Stimulated activated CD4-positive, alpha-beta T cell treated with anti-CD3 and anti-CD28 coated beads, Interleukin-12 subunit alpha, Interleukin-12 subunit beta, amount 100 ng/mL, for 24 hours (primary cell): ENCODE measurements at places on chromosomes 11 and 22.

- no peak for DNase-seq
These were observed 2.9 kb downstream of the ALDH3B1 start for GRCh38 chr11:68012843-68013610.

DNA sequence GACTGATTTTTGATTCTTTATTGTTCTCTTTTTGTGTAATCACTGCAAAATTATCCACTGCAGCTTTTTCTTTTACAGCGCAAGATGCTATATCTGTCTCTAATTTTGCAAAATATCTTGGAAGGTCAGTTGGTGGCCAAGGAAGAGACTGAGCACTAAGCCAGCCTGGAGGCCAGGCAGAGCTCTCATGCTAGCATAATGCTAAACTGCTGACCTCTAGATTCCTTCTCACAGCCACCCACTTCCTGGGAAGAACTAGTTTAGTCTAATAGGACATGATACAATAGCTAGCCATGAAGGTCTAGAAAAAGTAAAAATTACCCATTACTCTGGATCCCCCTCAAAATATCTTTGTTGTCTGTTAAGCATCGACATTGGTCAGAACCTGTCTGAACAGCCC lies 227.2 kb upstream of the ARHGAP20 start:
- DNase-seq = no peak

- no peak for DNase-seq
These were observed 31.3 kb downstream of the CEP57 start for GRCh38 chr11:95821640-95822039.

DNA sequence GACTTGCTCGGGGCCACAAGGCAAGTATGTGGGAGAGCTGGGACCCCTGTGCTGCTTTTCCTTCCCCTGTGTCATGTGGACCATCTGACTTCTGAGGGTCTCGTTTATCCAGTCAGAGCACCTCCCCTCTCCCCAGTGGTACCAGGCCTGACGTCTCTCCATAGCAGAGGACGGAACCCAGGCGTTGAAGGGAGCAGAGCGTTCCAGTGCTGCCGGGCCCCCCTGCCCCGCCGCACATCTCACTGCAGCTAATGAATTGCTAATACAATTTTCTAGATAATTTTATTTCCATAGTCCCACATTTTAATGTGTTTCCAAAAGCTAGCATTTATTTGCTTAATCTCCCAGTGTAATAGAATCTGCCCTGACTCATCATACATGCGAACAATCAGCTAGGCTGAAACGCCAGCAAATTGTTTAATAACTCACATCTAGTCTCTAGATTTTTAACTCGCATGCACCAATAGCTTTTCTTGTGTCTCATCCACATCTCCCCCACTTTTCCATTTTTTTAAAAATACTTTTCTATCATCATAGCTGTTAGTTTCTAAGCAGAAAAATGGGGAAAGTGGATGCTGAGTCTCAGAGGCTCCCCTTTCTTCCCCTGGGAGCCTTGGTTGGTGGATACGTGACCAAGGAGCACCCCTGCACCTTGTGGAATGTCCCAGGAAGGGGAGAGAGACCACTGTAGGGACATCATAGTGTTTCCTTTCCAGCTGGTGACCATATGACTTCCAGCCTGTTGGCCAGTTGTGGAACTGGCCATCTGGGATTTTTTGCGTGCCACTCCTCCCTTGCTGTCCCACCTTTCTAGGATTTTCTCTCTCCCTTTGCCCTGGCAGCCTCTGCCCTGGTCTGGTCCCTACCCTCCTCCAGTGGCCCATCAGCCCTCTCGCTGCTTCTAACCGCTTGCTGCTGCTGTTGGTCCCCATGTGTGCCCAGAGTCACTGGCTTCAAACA lies 58.6 kb upstream of the NNMT start:
- no peak for DNase-seq

DNA sequence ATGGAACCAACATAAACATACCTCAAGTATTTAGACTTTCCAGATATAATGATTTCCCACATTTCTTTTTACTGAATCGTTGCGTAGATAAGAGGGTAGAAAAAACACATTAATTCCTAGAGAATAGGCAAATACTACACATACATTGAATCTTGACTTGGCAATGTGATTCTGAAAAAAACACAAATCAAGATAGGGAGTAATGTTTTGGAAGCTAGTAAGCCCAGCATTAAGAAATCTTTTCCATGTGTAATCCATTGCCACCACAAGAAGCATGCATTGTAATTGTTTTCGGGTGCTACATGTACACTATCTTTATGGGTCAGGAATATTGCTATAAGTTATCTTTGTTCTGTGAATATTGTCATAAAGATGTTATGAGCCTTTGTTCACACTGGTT lies 269.8 kb upstream of the PDGFD start:
- no peak for DNase-seq

- no peak for DNase-seq
These were observed 235.2 kb upstream of the B3GAT1 start for GRCh38 chr11:134647066-134647743.

DNA sequence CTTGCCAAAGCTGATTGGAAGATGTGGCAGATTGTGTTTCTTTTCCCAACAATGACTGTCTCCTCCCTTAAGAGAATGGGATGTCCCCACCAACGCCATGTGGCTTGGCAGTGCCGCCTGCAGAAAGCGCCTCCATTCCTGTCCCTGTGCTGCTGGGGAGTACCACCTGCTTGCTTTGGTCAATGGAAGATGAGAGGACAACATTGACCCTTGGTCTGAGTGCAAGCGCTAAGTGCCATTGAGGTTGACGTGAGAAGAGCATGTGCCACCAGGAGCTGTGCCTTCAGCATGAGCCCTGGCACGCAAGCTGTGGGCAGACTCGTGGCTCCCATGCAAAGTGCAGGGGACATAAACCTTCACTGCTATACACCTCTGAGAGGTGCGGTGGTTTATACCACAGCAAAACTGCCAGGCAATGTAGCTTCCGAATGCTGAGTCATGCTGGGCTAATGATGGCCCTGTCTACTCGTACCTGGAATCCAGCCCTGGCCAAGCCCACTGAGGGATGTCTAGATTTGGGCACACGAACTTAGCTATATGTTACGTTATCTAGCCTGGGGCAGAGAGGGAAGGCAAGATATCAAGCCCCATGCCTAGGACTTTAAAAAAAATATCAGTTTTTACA lies 41.9 kb downstream of the MYEOV start:
- DNase-seq = no peak

DNA sequence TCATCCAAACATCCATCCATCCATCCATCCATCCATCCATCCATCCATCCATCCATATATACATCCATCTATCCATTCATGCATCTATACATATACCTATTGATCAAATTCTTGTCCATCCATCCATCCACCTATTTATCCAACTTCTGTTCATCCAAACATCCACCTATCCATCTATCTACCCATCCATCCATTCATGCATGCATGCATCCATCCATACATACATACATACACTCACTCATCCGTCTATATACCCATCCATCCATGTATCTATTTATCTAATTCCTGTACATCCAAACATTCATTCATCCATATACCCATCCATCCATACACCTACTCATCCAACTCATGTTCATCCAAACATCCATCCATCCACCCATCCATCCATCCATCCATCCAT lies 19.3 kb upstream of the YWHAH start:
- DNase-seq = no peak

- DNase-seq = no peak
These were observed 4.9 kb upstream of the TMEM132A start for GRCh38 chr11:60919320-60919719.

DNA sequence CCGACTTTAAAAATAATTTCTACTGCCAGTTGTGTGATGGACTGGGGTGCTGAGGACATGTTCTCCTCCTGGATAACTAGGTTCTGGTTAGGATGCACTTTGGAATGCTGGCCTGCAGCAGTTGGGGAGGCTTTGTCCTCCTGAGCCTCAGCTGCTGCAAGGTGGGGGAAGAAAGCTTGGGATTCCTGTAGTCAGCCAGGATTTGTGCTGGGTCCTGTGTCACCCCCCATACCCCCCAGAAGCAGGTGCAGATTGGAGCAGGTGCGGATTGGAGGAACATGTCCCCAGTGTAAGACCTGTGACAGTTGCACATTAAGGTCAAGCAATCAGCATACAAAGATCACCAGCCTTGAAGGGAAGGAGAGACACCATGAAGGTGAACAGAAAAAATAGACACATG lies 51.1 kb downstream of the MED15 start:
- DNase-seq = no peak

- no peak for DNase-seq
These were observed 661.7 kb downstream of the TBC1D22A start for GRCh38 chr22:47423861-47424820.

- DNase-seq = no peak
These were observed 14.6 kb upstream of the FCHSD2 start for GRCh38 chr11:73156686-73157085.

DNA sequence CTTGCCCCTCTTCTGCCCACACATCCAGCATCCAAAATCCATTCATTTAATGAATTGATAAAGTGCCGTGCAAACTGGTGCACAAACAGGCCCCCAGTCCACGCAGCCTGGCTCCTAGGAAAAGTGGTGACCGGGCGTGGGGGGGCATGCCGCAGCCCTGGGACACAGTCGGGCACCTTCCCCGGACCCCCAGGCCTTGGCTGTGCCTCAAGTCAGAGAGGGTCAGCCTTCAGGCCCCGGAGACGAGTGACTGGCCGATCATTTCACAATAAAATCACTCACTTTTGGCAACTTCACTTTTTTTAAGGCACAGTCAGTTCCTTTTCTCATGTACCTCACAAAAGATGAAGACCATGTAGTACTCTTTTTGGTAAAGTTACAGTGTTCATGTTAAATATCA lies 8.0 kb downstream of the CDPF1 start:
- DNase-seq = no peak

DNA sequence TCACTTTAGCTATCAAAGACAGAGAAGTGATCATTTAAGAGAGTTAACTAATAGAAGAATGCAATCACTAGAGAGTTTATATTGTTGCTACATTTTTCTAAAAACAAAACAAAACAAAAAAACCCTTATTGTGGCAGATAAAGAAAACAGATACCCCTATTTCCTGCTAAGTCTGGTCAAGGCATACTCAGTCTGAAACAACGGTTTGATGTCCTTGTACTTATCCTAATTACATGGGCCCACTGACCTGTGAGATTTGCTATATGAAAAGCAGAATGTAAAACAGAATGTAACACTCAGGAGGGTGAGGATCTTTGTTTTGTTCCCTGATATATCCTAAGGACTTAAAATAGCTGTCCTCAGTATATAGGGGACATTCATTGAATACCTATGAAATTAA lies 24.6 kb downstream of the MAML2 start:
- no peak for DNase-seq

- no peak for DNase-seq
These were observed 2.1 kb upstream of the CRACR2B start for GRCh38 chr11:825366-826226.

DNA sequence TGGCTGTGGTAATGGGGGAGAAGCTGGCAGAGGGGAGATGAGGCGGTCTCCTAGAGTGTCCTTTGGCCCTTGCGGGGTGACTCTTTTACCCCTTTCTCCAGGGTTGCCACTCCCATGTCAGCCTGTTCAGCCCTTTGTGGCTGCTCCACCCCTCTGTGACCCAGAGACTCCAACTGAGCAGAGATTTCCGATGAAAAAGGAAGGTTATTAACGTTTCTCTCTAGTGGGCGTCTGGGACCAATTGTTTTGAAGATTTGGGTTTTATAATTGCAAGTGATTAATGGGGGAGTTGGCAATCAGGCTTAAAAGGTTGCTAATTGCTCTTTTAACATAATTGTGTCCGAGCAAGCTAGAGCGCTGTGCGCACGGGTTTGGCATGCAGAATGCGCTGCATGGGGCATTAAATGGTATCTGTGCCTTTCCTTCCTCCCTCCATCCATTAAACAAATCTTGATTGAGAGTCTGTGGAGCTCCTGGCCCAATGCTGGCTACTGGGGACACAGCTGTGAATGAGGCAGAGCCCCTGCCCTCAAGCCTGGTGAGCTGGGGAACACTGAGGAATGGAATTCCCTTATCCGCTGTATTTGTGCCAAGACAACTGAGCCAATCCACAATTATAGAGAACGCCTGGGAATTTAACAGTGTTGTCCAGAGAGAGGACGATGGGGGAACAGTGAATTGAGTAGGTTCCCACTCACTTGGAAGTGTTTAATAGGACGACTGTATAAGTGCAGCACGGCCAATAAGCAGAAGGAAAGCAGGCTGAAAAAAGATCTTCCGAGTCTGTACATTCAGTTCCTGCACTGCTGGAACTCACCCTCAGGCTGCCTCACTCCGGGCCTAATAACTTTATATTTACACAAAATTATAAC lies 295.9 kb downstream of the MIAT start:
- DNase-seq = no peak

- no peak for DNase-seq
These were observed 532.2 kb upstream of the CCDC90B start for GRCh38 chr11:83818349-83818748.

- DNase-seq = no peak
These were observed 2.3 kb downstream of the RASL10A start for GRCh38 chr22:29313126-29313575.
